Memory B cell (primary cell): ENCODE measurements at places on chromosomes 6 and 20.

- no peak for DNase-seq
Observed at GRCh38 chr20:9279918-9280401, 211.1 kb downstream of the PLCB4 start.

DNA sequence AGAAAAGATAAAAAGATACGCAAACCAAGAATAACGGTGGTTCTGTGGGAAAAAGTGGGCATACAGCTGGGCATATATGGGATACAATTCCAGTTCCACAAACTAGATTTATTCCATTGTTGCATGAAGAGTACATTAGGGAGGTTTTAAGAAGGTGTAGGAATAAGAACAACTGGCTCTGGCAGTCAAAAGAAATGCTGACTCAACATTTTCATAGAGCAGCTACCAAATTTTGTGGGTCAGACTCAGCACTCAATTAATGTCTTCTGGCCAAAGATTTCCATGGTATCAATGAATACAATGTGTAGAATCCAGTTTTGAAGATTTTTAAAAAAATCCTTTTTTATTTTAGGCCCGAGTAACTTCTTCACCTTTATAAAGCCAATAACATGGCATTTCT, 40.2 kb downstream of the TP53INP2 start:
- DNase-seq: no peak

GRCh38 chr6:23031986-23032385, 462.6 kb downstream of the HDGFL1 start:
- DNase-seq: no peak

GRCh38 chr6:81820980-81821379, 68.5 kb upstream of the TENT5A start:
- no peak for DNase-seq

DNA sequence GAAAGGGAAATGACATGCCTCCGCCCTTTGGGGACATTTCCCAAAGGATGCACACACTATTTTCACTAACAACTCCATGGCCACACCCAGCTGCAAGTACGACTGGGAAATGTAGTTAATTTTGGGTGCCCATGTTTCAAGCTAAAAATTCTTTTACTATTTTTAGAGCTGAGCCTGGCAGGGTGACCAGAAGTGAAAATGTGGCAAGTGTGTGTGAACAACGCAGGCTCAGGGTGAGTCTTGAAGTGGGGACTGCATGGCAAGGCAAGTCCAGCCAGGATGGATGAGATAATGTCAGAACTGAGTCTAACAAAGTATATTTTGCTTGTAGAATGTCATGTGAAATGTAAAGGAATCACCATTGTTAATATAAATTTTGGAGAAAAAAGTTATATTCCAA, 17.0 kb upstream of the CD109 start:
- no peak for DNase-seq

DNA sequence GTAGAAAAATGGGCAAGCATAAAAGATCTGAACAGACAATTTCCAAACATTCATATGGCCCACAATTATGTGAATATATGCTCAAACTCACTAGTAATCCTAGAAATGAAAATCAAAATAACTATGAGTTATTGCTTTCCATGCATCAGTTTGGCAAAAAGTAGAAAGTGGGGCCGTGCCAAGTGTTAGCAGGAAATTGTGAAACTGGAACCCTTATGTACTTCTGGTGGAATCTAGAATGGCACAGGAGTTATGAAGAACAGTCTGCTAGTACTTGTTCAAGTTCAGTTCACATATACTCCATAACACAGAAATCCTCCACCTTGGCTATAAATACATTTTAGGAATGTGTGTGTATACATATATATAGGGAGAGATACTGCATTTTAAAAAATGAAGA, 89.8 kb downstream of the EYA2 start:
- DNase-seq: no peak

GRCh38 chr6:106473812-106474211, 113.3 kb downstream of the CRYBG1 start:
- no peak for DNase-seq
